ENCODE measurements at places on chromosomes 4 and X.
A peak's percentile ranks its signal among the peaks of the same experiment; 100 is the strongest.

DNA sequence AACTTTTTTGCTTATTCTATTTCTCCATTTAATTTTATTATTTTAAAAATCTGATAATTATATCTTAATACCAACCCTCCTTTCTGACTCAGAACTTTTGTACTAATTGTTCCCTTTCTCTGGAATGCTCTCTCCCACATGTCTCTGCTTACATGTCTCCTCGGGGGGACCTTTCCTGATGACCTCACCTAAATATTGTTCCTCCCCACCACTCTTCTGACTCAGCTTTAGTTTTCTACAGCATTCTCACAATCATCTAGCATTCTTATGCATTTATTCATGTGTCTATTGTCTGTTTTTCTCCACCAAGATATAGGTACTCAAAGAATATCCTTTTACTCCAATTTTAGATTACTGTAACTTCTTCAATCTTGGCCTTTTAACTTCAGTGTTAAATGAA lies 128.7 kb downstream of the MSL3 start:
- DNase-seq, result no peak

DNA sequence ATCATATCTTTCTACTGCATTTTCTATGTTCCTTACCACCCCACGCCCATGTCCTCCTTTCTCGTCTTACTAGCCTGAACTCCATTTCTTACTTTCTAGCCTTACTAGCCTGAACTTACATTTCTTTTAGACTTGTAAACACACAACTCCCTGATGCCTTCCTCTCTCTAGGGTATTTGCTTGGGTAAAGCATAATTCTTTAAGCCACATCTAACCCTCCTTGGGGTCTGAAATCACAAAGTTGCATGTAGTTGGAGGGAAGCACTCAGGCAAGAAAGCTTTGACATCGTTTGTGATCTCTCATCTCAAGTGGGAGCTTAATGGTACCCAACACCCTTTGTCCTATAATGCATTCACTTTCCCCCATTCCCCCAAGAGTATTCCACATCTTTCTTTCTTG lies 124.4 kb downstream of the SPOCK3 start:
- no peak for DNase-seq

DNA sequence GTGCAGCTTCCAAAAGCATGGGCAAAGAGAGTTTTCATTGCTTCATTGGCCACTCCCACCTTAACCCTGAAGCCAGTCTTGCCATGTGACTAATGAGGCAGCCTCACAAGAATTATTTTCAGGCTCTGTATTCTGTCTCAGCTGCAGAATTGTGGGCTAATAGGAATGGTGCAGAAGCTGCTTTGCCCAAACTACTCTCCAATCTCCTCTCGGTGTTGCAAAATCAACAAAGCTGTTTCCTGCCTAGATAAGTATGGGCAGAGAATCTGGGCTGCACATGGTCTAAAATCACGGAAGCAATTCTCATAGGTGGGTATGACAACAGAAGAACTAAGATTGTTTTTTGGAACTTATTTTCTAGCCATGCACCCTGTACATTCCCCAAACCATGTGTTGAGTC lies 31.4 kb downstream of the PPP1R2C start:
- peak; percentile 7 for DNase-seq

- DNase-seq, result no peak
Observed at GRCh38 chrX:8374041-8374825, 90.4 kb upstream of the VCX3B start.

GRCh38 chr4:185205697-185206342 lies 2.0 kb upstream of the CFAP97 start:
- peak; percentile 46 for DNase-seq

DNA sequence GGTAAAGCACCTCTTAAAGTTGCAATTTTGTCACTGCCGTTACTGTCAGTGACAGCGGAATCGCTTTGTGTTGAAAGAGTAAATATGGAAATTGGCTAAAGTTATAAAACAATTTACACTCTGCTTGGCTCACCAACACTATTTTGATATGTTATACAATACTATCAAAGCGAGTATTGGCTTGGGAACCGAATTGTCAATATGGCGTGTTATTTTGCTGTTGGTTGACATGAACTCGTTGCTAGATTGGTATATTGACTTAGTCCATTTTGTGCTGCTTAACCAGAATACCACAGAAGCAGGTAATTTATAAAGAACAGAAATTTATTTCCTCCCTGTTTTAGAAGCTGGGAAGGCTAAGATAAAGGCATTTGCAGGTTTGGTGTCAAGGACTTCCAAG lies 58.6 kb downstream of the DCK start:
- no peak for DNase-seq

DNA sequence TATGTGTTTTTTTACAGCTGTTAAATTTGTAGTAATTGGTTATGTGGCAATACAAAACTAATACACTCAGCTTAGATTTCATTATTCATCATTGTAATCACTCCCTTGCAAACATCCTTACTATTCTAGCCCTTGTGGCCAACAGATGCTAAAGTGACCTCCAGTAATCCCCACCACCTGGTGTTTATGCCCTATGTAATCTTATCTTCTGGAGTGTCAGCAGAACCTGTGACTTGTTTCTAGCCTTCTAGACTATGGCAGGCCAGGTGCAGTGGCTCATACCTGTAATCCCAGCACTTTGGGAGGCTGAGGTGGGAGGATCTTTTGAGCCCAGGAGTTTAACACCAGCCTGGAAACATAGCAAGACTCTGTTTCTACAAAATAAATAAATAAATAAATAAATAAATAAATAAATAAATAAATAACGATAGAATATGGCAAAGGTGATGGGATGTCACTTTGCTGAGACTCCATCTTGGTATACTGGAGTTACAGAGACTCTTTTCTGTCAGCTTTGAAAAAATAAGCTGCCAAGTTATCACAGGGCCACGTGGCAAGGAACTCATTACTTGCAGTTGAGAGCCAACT lies 12.3 kb upstream of the TSR2 start:
- peak; percentile 68 for DNase-seq

GRCh38 chrX:150599226-150599625 lies 30.8 kb downstream of the MTM1 start:
- no peak for DNase-seq

DNA sequence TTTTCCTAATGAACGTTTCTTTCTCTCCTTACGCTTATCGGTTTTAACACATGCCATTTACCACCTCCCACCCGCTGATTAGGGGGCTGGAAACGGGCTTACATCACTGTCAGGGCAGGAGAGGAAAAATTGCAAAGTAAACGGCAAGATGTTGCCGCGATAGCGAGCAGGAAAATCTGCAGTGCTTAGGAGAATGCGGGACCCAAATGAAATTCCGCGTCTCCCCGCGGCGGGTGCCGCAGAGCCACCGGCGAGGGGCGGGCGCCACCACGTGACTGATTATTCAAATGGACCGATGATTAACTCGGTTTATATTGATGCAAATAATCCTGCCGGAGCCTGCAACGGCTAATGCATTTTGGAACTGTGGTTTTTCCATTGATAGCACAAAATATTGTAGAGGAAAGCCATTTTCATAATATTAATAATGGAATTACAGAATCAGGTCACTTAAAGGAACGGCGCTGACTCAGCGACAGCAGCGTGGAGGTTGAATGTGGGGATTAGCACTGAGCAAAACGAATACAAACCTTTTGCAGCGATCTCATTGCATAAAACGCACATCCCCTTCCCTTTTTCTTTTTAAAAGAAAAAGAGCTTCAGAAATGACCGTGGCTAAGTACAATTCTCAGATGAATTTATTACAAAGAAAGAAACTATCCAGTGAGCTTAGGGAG lies 224.2 kb downstream of the STIM2 start:
- DNase-seq, result no peak

DNA sequence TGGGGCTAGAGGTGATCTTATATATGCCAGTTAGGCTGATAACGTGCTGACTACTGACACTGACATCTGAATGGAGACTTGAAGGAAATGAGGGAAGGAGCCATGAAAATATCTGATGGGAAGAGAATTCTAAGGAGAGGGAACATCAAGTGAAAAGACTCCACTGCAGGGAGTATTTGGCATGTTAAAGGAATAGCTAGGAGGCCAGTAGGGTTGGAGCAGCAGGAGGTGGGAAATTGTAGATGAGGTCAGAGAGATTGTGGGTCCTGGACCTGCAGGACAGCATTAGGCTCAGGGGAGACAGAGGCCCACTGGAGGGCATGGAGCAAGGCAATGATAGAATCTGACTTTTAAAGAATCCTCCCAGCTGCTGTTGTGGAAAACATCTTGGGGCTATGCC lies 55.8 kb upstream of the NSUN7 start:
- DNase-seq, result no peak

- no peak for DNase-seq
Observed at GRCh38 chr4:6281436-6282313, 12.0 kb downstream of the WFS1 start.

DNA sequence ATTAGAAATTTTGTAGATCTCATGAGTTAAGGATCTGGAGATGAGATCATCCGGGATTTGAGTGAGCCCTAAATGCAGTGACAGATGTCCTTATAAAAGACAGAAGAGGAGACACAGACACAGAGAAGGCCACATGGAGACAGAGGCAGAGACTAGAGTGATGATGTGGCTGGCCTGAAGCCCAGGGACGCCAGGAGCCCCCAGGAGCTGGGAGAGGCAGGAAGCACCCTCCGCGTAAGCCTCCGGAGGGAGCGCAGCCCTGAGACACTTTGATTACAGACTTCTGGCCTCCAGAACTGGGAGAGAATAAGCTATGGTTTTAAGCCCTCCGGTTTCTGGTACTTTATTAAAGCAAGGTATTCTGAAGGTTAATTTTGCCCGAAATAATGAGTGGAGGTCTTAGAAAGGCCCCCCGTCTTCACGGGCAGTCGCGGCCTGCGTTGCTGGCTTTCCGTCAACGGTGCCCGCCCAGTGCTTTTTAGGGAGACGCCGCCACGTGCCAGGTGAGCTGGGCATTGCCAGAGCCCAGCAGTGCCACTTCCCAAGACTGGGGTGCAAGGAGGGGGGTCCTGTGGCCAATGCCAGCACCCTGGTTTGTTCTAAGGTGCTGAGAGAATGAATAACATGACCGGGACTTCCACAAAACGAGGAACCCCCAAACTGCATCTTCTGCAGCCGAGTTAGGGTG lies 8.1 kb downstream of the DHRSX start:
- no peak for DNase-seq

DNA sequence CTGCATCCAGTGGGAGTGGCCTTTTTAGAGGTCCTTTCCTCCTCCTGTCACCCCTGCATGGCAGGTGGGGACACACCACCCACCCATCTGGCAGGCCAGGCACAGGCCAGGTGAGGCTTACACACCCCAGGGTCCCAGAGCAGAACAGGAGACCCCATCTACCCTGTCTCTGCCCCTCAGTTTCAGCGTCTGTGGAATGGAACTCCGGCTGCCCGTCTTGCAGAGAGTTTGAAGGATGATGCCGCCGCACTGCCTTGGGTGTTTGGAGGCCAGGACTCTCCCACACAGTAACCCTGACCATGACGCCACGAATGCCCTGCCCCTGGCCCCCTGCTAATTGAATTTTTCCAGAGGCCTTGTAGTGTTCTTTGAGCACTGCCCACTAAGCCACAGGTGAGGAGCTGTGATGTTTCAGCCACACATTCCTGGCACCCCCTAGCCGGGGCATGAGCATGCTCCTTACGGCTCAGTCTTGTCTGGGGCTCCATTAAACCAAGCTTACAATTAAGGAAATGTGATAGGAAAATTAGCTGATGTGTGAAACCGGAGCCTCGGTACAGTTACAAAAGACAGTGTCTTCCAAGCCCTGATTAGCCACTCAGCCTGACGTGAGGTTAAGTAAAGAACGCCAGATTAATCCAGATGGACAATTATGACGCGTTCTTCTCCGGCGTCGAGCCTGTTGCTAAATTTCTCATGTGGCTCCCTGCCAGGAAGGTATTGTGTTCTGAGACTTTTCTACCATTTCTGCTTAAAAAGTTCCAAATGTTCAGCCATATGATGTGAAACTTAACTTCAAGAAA lies 39.3 kb downstream of the HMX1 start:
- DNase-seq, result no peak

GRCh38 chr4:188262464-188262863 lies 123.2 kb downstream of the TRIML1 start:
- DNase-seq, result no peak

DNA sequence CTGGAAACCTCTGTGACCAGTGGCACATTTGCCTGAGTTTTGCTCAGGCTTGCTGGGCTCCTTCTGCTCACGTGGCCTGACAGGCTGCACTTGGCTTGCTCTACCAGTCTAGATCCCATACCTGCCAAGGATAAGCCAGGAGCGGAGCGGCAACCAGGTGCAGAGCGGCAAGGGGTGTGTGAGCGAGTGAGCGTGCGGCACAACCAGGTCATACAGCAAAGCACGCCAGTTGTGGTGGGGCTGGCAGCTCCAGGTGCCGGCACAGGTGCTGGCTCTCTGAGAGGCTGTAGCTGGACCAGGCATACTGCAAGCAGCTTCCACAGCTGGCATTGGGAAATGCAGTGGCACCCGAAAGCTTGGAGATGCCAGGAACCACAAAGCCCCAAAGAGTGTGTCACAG lies 1495.1 kb downstream of the PCDH7 start:
- DNase-seq, result peak; percentile 34

GRCh38 chr4:23130845-23131244 lies 438.1 kb downstream of the GBA3 start:
- DNase-seq, result peak; percentile 4

DNA sequence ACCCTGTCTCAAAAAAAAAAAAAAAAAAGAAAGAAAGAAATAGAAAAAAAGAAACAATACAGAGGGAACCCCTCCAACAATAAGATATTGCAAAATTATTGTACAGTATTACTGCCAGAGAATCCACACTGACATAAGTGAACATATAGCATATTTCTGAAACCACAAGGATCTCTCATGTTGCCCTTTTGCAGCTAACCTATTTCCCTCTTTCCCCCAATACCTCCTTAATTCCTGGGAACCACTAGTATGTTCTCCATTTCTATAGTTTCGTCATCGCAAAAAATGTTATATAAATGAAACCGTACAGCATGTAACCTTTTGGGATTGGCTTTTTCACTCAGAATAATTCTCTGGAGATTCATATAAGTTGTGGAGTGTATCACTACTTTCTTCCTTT lies 20.0 kb upstream of the BMP2K start:
- no peak for DNase-seq

DNA sequence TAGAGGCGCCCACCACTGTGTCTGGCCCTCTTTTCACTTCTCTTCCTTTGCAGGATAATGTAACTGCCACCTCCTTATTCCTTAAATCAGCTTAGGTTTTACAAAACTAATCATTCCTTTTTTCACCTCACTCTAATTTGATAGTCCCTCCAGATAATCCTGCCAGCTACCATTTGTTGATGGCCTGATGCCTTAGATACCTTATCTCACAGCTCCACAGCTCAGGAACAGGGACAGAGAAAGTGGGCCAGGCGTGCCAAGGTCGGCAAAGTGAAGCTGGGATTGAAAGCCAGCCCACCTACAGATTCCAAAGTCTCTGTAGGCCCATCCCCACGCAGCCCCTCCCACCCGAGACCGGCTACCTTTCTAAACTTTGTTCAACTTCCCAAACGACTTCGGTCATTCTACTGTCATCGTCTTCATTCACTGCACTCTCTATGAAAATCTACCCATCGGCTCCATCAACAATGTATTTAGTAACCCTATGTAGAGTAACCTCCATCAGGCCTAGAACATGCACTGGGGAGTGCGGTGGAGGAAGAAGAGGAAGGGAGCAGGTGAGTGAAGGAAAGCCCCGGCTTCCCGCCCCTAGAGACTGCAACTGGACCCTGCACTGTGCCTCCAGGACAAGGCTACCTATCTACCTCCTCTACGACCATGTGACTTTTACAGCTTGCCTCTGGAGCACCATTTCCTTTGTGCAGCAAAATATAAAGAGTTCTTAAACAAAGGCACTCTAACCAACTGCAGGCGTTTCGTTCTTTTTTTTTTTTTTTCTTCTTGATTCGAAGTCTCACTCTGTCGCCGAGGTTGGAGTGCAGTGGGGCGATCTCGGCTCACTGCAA lies 1.5 kb downstream of the CASP6 start:
- DNase-seq, result peak; percentile 9

GRCh38 chrX:14641681-14642655 lies 112.6 kb downstream of the GLRA2 start:
- DNase-seq, result no peak

All from RPMI8226 (cell line).